Neural crest cell (in vitro differentiated cells): ENCODE measurements at places on chromosomes 2 and 18.

- no peak overlapping the region for H3K27ac ChIP-seq
- no peak overlapping the region for H3K4me3 ChIP-seq
- H3K36me3 ChIP-seq = no peaks in the 10 kb centered on the region
Observed at GRCh38 chr2:195612611-195613495, 44.2 kb upstream of the SLC39A10 start.

DNA sequence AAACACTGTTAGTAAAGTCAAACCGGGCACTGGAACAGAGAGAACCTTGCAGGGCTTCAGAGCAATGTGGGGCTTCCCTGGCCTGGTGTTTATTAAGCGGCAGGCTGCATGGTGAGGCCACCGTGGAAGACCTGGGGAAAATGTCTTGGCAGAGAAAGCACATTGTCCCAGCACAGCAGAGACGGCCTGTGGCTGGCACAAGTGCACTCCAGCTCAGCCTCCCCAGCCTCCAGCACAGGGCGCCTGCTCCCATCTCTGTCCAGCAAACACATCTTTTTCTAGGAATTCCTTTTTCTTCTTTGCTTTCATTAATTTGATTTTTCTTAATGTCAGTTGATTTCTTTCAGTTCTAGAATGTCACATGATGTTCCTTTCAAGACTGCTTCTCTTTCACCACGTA is 138.2 kb upstream of the NFATC1 start:
- peak overlapping the region; percentile 51 for H3K27ac ChIP-seq
- no peaks in the 10 kb centered on the region for H3K27me3 ChIP-seq
- DNase-seq = no peak
- H3K36me3 ChIP-seq = peaks cover 15% of the 10 kb centered on the region

GRCh38 chr2:229193281-229193680 is 77.8 kb downstream of the PID1 start:
- H3K27me3 ChIP-seq = peaks cover 5% of the 10 kb centered on the region
- H3K4me1 ChIP-seq = no peaks in the 10 kb centered on the region

- H3K27me3 ChIP-seq = no peaks in the 10 kb centered on the region
- H3K4me3 ChIP-seq = no peak overlapping the region
Observed at GRCh38 chr2:1588051-1588977, 156.0 kb downstream of the PXDN start.

GRCh38 chr2:150339951-150340350 is 147.5 kb downstream of the RND3 start:
- H3K36me3 ChIP-seq = no peaks in the 10 kb centered on the region
- no peaks in the 10 kb centered on the region for H3K27me3 ChIP-seq
- no peak overlapping the region for H3K27ac ChIP-seq
- no peak overlapping the region for H3K4me3 ChIP-seq
- DNase-seq = no peak

- H3K4me3 ChIP-seq = no peak overlapping the region
- no peak overlapping the region for H3K27ac ChIP-seq
Observed at GRCh38 chr2:242056026-242056425, 186.5 kb downstream of the RTP5 start.

DNA sequence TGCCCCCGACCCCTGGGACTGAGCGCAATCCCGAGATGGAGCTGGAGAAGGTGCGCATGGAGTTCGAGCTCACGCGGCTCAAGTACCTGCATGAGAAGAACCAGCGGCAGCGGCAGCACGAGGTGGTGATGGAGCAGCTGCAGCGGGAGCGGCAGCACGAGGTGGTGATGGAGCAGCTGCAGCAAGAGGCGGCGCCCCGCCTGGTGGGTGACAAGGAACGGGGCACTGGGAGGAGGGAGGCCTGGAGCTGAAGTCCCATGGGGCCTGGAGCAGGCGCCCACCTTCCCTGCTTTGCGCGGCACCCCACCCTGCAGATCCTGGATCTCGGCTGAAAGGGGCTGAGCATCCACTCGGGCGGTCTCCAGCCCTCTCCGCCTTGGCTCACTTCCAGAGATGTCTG is 1.2 kb downstream of the TMEM247 start:
- DNase-seq = no peak
- no peaks in the 10 kb centered on the region for H3K27me3 ChIP-seq
- H3K4me3 ChIP-seq = no peak overlapping the region
- H3K27ac ChIP-seq = no peak overlapping the region
- H3K4me1 ChIP-seq = no peaks in the 10 kb centered on the region

GRCh38 chr2:220695397-220696279 is 876.5 kb downstream of the EPHA4 start:
- no peak overlapping the region for H3K4me3 ChIP-seq
- no peak for DNase-seq
- H3K27me3 ChIP-seq = no peaks in the 10 kb centered on the region
- no peak overlapping the region for H3K27ac ChIP-seq
- H3K4me1 ChIP-seq = no peaks in the 10 kb centered on the region

GRCh38 chr2:232097260-232097659 is 135.7 kb downstream of the DIS3L2 start:
- DNase-seq = no peak
- no peak overlapping the region for H3K27ac ChIP-seq
- H3K36me3 ChIP-seq = peaks cover 59% of the 10 kb centered on the region
- no peaks in the 10 kb centered on the region for H3K27me3 ChIP-seq
- no peak overlapping the region for H3K4me3 ChIP-seq

- H3K36me3 ChIP-seq = peaks cover under 1% of the 10 kb centered on the region
- H3K4me3 ChIP-seq = no peak overlapping the region
- H3K27ac ChIP-seq = no peak overlapping the region
- no peak for DNase-seq
- H3K4me1 ChIP-seq = peaks cover 21% of the 10 kb centered on the region
Observed at GRCh38 chr2:101549371-101549770, 74.5 kb upstream of the RFX8 start.

DNA sequence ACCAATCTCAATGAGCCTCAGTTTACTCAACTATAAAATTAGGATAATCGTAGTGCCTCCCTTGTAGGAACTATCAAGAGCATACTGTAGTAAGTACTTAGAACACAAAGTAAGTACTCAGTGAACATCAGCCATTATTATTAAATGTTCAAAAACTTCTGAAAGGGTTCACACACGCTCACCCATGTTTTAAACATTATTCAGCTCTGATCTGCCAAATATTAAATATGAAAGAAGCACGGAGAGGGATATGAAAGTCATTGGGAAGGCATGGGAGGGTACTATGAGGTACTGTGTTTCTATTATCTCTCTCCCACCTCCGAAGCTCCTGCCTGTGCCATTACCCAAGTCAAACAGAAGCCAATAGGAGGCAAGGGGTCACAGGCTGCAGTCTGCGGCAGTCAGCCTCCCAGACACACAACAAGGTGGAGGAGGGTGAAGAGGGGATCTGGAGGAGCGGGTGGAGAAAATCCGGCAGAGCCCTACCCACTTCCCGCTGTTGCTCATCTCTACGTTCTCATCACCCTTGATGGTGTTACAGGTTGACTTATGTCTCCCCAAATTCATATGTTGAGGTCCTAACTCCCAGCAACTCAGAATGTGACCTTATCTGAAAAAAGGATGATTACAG is 2.0 kb upstream of the TBC1D8 start:
- no peak for DNase-seq
- no peaks in the 10 kb centered on the region for H3K36me3 ChIP-seq
- H3K4me1 ChIP-seq = peaks cover 25% of the 10 kb centered on the region

DNA sequence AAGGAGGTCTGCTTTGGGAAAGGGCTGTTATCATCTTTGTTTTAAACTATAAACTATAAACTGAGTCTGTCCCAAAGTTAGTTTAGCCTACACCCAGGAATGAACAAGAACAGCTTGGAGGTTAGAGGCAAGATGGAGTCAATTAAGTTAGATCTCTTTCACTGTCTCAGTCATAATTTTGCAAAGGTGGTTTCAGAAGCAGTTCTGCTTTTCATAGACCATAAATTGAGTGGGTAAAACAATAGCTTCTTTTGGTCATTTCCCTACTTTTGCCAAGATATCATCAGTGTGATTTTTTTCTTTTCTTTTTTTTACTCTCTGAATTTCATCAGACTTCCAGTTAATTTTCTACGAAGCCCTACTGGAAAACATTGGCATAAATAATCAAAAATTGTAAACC is 117.0 kb downstream of the AP1S3 start:
- H3K36me3 ChIP-seq = peaks cover 43% of the 10 kb centered on the region
- H3K27ac ChIP-seq = no peak overlapping the region
- no peaks in the 10 kb centered on the region for H3K27me3 ChIP-seq
- peak overlapping the region; percentile 88 for H3K4me3 ChIP-seq
- DNase-seq = no peak
- H3K4me1 ChIP-seq = peaks cover 46% of the 10 kb centered on the region

DNA sequence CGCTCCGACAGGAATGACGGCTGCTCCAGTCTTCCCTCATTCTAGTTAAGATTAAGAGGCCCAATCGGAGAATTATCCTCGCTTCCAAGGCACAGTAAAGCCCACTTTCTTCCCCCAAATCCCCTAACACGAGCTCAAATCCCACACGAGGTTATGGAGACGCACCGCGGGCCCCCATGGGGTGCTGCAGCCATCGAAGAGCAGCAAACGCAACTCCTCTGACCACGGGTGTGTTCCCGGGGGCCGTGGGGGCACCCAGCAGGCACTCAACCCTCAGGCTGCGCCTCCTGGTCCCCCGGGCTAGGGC is 446 bp downstream of the COPS9 start:
- H3K27ac ChIP-seq = peak overlapping the region; percentile 92
- DNase-seq = no peak
- H3K36me3 ChIP-seq = peaks cover 2% of the 10 kb centered on the region

GRCh38 chr18:54743605-54743995 is 84.7 kb upstream of the RAB27B start:
- H3K4me1 ChIP-seq = no peaks in the 10 kb centered on the region
- no peaks in the 10 kb centered on the region for H3K36me3 ChIP-seq
- H3K27me3 ChIP-seq = no peaks in the 10 kb centered on the region
- H3K27ac ChIP-seq = no peak overlapping the region
- no peak for DNase-seq
- no peak overlapping the region for H3K4me3 ChIP-seq

GRCh38 chr2:138010890-138011289 is 46.6 kb downstream of the HNMT start:
- no peaks in the 10 kb centered on the region for H3K4me1 ChIP-seq
- H3K36me3 ChIP-seq = no peaks in the 10 kb centered on the region
- no peak overlapping the region for H3K4me3 ChIP-seq
- H3K27ac ChIP-seq = no peak overlapping the region
- H3K27me3 ChIP-seq = no peaks in the 10 kb centered on the region
- no peak for DNase-seq

DNA sequence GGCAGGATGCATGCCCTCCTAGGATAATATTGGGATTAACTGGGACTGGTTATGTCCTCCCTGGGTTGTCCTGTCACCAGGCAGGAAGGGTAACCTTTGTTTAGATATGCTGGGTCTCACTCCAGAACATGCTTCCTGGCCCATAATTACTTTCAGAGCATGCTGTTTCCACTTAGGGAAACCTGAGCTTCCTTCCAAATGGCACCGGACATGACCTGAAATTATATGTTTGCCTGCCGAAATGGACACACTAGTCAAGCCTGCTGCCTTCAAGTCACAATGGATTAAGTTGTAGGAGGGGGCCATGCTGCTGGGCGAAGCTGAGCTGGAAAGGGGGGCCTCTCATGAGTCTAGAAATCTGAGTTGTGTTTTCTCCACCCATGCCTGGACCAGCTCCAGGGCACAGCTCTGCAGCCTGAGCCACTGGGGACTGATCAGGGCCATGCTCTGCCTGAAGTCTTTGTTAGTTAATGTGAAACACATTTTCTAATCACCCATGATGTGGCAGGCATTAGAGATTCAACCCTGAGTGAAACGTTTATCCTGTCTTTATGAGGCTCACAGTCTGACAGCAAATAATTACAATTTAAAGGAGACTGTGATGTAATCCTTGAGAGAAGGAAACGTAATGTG is 273.3 kb downstream of the TNS1 start:
- no peak for DNase-seq
- peaks cover 5% of the 10 kb centered on the region for H3K4me1 ChIP-seq
- no peak overlapping the region for H3K4me3 ChIP-seq

GRCh38 chr18:52183107-52183506 is 156.9 kb upstream of the DCC start:
- H3K36me3 ChIP-seq = no peaks in the 10 kb centered on the region
- peaks cover 3% of the 10 kb centered on the region for H3K27me3 ChIP-seq
- H3K4me1 ChIP-seq = no peaks in the 10 kb centered on the region
- no peak overlapping the region for H3K4me3 ChIP-seq
- DNase-seq = no peak

- H3K4me3 ChIP-seq = no peak overlapping the region
- no peak overlapping the region for H3K27ac ChIP-seq
- no peak for DNase-seq
- H3K27me3 ChIP-seq = peaks cover 6% of the 10 kb centered on the region
- H3K4me1 ChIP-seq = no peaks in the 10 kb centered on the region
Observed at GRCh38 chr2:71782323-71782722, 329.0 kb downstream of the DYSF start.

DNA sequence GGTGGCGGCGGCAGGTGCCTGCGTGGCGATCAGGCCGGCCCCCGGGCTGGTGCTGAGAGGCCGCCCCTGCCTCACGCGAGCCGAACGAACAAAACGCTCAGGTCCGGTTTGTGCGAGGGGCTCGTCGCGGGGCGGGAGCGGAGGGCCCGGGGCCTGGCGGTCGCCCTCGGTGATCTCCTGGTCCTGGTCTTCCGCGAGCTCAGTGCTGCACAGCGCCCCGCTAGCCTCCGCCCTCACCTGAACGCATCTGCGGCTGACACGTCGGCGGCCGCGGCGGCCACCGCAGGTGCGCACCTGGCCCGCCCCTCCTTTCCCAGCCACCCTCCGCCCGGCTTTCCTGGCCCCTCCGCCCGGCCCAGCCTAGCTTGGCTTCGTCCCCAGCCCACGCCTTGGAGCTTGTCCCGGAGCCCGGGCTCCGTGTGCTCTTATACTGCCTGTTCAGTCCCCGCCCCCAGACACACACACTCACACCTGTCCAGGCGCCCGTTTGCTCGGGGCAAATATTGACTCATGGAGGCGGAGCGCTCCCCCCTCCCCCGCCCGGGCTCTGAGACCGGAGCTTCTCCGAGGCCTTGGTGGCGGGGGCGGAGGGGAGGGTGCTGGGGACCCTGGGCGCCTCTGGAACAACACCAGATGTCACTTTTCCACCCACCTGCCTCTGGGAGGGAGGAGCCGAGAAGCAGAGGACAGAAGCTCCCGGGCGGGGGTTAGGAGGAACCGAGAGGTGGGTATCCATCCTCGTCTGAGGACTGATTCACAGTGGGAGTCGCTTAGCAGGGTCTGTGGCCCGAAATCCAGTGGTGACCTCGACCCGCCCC is 8.6 kb upstream of the CRYBA2 start:
- H3K4me1 ChIP-seq = no peaks in the 10 kb centered on the region
- no peak overlapping the region for H3K27ac ChIP-seq
- H3K27me3 ChIP-seq = peaks cover 98% of the 10 kb centered on the region
- DNase-seq = no peak
- H3K36me3 ChIP-seq = no peaks in the 10 kb centered on the region
- no peak overlapping the region for H3K4me3 ChIP-seq

DNA sequence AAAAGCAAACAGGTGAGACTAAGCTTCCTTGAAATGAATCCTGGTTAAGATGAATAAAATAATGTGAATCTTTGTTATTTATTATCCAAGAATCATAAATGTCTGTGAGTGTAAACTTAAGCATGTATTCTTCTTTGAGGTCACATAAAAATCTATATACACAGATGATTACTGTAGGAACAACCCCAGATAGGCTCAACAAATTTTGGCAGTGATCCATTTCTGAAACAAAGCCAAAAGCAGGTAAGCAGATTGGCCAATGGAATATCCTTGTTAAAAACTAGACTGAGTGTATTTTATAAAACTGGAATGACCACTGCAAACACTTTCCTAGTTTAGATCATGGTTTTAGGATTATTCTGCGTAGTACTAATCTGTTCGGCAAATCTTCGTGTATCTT is 11.3 kb downstream of the SCYGR5 start:
- no peak overlapping the region for H3K27ac ChIP-seq
- H3K4me1 ChIP-seq = no peaks in the 10 kb centered on the region
- H3K4me3 ChIP-seq = no peak overlapping the region
- H3K36me3 ChIP-seq = no peaks in the 10 kb centered on the region
- no peaks in the 10 kb centered on the region for H3K27me3 ChIP-seq
